ENCODE measurements at places on chromosomes 6 and 20.

DNA sequence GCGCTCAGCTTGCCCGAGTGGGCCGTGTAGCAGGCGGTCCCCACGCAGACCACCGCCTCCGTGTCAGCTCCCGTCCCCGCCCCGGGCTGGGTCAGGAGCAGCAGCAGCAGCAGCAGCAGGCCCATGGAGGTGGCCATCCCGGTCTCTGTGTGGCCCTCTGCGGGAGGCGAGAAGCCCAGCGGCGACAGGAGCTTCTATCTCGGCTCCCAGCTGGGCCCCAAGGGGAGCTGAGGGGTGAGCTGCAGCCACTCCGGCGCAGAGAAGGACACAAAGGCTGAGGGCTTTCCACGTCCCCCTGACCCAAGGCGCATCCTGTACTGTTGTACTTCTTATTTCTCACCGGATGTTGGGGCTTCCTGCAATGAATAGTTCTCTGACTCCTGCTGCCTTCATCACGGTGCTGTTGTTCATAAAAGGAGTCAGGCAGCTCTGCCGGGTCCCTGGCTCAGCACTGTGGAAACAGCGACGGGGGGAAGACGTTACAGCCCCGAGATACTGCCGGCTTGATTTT, at the start of gene CD93:
CD93 (minus strand) TSS at position 269 of the 511 bp plus-strand sequence; CDS start at position 137, 132 bp downstream.
- H3K27ac ChIP-seq, result peak within 1 kb of the TSS; percentile 76
- H3K27me3 ChIP-seq, result no peaks in the 10 kb centered on the region
- H3K4me3 ChIP-seq, result peak within 1 kb of the TSS; percentile 33
- H3K36me3 ChIP-seq, result no peaks in the 10 kb centered on the region
- H3K4me1 ChIP-seq, result peaks cover 19% of the 10 kb centered on the region
- DNase-seq, result no peak

DNA sequence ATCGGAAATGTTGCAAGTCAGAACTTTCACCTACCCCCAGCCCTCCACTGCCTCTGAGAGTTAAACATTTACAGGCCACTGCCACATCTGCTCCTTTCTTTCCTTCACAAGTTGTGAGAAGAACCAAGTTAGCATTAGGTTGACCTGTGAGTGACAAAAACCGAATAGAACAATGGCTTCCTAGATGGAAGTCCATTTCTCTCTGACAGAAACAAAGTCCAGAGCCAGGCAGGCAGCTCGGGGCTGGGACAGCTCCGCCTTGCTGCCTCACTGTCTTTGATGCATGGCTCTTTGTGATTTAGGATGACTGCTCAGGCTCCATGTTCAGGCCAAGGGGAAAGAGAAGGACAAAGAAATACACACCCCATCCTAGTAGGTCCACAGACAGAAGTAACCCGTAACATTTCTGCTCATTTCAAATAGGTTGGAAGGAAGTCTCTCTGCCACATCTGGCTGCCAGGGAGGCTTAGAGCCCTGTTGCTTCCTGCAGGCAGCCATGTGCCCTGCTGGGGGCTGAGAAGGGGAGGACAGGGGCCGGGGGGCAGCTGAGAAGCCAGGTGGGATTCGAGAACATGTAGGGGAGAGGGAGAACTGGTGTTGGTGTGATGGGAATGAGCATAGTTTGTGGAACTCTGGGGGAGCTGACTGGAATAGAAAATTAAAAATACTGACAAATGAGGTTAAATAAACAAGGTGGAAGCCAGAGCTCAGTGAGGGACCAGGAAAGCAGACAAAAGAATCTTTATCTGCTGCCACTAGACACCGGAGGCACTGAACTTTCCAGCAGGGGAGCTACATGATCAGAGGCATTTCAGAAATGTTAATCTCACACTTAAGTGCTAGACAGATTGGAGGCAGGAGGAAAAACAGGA, 19.5 kb upstream of the IER3 start:
- H3K4me1 ChIP-seq, result peaks cover 82% of the 10 kb centered on the region
- no peak for DNase-seq
- H3K27me3 ChIP-seq, result no peaks in the 10 kb centered on the region
- H3K27ac ChIP-seq, result peak overlapping the region; percentile 95
- peak overlapping the region; percentile 5 for H3K4me3 ChIP-seq

DNA sequence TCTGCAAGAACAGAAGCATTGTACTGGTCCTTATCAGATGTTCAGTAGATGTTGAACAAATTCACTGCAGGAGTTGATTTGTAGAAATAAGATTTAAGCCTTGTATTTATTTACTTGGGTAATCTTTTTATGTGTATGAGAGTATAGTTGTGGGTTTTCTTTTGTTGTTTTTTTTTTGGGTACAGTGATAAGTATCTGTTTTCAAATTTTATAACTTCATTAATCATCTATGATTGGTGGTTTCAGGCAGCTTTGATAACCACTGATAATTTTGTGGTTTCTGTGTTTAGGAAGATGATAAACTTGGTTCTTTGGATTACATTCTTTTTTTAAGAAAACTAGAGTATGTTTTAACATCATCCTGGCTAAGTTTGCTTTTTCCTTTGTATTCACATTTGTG, 2.8 kb downstream of the AFDN start:
- DNase-seq, result no peak
- H3K36me3 ChIP-seq, result no peaks in the 10 kb centered on the region
- no peak overlapping the region for H3K27ac ChIP-seq
- no peak overlapping the region for H3K4me3 ChIP-seq
- H3K4me1 ChIP-seq, result peaks cover 56% of the 10 kb centered on the region

GRCh38 chr6:62283365-62283764, 2.7 kb downstream of the KHDRBS2 start:
- DNase-seq, result no peak
- peaks cover 34% of the 10 kb centered on the region for H3K27me3 ChIP-seq
- H3K27ac ChIP-seq, result no peak overlapping the region
- no peaks in the 10 kb centered on the region for H3K36me3 ChIP-seq

DNA sequence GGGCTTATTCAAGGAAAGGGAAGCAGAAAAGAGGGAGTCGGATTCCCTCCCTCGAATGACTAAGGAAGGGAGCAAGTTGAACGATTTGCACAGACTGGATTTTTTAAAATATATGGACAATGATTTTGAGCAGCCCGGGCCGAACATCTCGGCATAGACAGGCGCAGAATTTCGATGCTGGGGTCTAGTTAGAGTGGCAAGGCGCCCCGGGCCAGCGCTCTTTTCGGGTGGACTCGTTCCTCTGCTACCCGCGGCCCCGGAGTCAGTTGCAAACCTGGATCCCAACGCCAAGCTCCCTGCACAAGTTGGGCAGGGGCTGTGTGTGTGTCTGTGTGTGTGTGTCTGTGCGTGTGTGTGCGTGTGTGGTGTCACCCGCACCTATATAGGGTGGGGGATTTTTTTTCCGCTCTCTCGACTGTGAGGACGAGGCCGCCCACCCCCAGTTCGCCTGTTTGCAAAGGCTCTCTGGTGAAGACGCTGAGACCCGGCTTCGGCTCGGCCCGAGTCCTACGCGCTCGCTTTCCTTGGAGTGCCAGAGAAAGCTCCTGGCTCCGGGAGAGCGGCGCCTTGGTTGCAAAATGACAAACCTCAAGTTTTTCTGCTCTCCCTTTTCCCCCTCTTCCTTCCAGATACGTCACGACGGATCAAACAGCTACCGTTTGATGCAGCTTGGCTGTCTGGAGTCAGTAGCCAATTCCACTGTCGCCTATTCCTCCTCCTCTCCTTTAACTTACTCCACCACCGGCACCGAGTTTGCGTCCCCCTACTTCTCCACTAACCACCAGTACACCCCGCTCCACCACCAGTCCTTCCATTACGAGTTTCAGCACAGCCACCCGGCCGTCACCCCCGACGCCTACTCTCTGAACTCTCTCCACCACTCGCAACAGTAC, 1.4 kb downstream of the TFAP2D start:
- peaks cover 94% of the 10 kb centered on the region for H3K27me3 ChIP-seq
- no peak overlapping the region for H3K27ac ChIP-seq

- no peak within 1 kb of the TSS for H3K27ac ChIP-seq
- peaks cover 13% of the 10 kb centered on the region for H3K4me1 ChIP-seq
- H3K36me3 ChIP-seq, result no peaks in the 10 kb centered on the region
Observed at GRCh38 chr6:36838896-36839748, at the start of gene CPNE5. Gene CPNE5 (minus strand): TSS chr6:36839444. CDS start chr6:36839377, 67 bp downstream.

- no peaks in the 10 kb centered on the region for H3K27me3 ChIP-seq
- no peak for DNase-seq
- H3K36me3 ChIP-seq, result peaks cover 12% of the 10 kb centered on the region
- no peak overlapping the region for H3K27ac ChIP-seq
Observed at GRCh38 chr6:148323344-148323743, 19.3 kb upstream of the SASH1 start.

GRCh38 chr6:116398316-116399010, 27.7 kb downstream of the DSE start:
- peak overlapping the region; percentile 50 for H3K4me3 ChIP-seq
- H3K27ac ChIP-seq, result peak overlapping the region; percentile 99
- H3K27me3 ChIP-seq, result no peaks in the 10 kb centered on the region
- DNase-seq, result no peak
- no peaks in the 10 kb centered on the region for H3K36me3 ChIP-seq

DNA sequence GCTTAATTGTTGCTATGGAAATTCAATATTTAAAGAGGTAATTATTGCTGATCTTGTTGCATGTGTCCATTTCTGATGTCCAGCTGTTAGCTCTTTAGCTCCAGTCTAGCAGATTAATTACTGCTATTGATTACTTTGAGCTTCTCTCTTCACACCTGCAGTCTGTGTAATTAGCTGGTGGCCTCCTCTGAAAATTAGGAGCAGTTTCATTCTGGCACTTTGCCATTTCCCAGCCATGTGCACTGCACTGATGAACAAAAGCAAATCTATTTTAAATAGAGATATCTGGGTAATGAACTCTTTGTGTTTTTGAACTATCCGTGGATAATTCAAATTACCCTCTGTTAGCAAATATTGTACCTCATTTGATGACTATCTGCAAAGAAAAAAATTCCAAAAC, 275.9 kb downstream of the RNF144B start:
- peaks cover 5% of the 10 kb centered on the region for H3K36me3 ChIP-seq
- H3K27ac ChIP-seq, result no peak overlapping the region
- no peaks in the 10 kb centered on the region for H3K27me3 ChIP-seq
- no peak overlapping the region for H3K4me3 ChIP-seq
